ENCODE measurements at places on chromosomes 1 and 21.

DNA sequence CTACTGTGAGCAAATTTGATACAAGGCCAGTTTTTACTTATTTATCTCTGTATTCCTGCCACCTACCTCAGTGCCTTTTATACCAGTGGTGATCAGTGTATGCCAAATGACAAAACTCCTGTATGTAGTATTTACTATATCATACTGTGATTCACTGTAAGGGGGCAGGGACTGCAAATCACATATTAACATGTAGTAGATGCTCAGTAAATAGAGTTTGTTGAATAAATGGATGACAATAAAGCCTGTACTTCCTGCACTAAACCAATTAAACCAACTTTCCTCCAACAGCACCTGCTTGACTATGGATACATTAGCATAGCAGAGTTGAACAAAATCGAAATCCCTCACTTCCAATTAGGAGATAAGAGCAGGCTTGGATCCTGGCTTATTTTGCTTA is 73.3 kb upstream of the C1orf87 start:
- DNase-seq: no peak

- no peak for DNase-seq
These were observed 202.3 kb downstream of the KIF26B start for GRCh38 chr1:245356891-245357585.

- DNase-seq: no peak
These were observed 59.9 kb downstream of the TNN start for GRCh38 chr1:175127565-175127964.

GRCh38 chr1:25628741-25629421 is 12.3 kb downstream of the MAN1C1 start:
- no peak for DNase-seq

DNA sequence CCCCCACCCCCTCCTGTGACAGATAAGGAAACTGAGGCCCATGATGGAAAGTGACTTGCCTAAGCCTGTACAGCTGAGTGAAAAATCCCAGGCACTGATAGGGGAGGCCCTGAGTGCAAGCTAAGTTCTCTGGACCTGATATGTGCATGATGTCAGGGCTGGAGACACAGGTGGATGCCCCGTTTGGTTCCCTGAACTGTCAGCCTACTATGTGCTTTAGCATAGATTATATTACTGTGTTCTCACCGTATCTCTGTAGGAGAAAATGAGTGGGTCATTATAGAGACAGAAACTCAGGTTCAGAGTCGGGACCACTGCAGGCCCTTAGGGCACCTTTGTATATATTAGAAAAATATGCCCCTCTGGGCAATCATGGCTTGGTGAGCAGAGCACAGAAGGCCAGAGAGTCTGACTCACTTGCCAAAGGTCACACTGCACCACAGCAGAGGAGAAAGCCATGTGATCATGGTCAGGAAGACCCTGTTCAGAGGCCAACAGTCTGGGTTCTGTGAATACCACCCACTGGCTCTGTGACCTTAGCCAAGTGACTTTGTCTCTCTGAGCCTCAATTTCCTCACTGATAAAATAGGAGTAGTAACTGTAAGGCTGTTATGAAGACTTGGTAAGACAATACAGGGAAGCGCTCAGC is 145.8 kb upstream of the WNT4 start:
- DNase-seq: no peak

- peak; percentile 41 for DNase-seq
These were observed 32.3 kb downstream of the KIAA2013 start for GRCh38 chr1:11893907-11894251.
